ENCODE measurements at places on chromosomes 7 and 10.

GRCh38 chr10:46255801-46256747, 30.7 kb upstream of the ANTXRL start:
- DNase-seq: peak; percentile 73

GRCh38 chr10:97095701-97096260, 90.0 kb downstream of the SLIT1 start:
- DNase-seq: no peak

- no peak for DNase-seq
These were observed 2.3 kb upstream of the LDB1 start for GRCh38 chr10:102122450-102122849.

DNA sequence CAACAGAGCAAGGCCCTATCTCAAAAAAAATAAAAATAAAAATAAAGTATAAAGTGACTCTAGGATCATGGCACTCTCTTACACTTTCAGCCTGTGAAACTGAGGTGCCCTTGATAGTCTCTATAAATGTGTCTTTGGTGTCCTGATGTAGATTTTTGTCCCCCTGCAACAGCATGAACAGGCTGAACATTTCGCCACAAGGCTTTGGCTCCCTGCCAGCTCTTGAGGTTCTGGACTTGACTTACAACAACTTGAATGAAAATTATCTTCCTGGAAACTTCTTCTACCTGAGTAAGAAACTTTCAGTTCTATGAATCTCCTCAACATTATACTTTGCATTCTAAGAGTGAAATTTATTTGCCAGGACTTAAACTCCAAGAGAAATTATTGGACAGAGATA, 48.1 kb upstream of the BMS1 start:
- peak; percentile 20 for DNase-seq

GRCh38 chr7:104862719-104863118, 151.3 kb upstream of the KMT2E start:
- no peak for DNase-seq

DNA sequence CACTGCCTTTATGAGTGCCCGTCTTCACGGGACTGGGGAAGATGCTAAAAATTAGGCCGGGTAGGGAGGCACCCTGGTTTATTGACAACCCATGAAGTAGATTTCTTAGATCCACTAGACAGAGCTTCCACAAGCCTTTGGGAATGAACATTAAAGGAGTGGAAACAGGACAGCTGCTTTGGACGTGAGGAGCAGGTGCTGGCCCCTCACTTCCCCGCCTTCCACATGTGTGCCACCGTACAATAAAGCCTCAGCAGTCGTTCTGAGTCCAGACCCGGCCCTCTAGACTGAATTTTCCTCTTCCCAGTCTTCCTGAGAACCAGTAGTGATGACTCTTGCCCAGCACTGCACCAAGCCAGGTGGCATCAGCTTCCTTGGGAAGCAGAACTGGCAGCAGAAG, 282.4 kb downstream of the CELF2 start:
- no peak for DNase-seq

DNA sequence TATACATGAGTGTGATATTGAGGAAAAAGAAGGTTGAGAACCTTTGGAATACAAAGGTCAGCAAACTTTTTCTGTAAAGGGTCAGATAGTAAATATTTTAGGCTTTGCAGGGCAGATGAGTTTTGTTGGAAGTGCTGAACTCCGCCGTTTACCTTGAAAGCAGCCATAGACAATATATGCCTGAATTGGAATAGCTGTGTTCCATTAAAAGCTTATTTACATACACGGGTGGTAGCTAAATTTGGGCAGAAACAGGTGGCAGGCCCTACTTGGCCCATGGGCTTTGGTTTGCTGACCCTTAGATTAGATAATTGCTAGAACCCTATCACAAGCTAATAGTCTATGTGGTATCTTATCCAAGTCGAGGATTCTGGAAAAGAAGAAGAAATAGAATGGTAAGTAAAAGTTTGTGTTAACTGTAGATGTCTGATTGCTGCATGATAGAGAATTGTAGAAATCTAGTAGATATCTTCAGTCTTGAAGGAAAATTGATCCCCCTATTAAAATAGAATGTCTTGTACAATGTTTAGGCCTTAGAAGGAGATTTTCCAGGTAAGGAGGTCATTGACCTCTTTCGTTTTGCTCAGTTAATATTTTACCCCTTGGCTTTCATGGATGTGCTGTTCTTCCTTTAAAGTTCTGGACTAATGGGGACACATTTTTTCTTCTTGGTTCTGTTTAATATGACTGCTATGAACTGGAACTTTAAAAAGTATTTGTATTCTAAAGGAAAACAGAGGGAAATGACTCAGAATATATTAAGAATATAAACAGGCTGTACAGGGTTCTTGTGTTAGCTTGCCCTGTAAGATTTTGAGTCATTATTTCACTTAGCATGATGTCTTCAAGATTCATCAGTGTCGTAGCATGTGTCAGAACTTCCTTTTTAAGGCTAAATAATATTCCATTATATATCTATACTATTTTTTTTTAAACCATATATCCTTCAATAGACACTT, 8.0 kb downstream of the RBM33 start:
- no peak for DNase-seq

DNA sequence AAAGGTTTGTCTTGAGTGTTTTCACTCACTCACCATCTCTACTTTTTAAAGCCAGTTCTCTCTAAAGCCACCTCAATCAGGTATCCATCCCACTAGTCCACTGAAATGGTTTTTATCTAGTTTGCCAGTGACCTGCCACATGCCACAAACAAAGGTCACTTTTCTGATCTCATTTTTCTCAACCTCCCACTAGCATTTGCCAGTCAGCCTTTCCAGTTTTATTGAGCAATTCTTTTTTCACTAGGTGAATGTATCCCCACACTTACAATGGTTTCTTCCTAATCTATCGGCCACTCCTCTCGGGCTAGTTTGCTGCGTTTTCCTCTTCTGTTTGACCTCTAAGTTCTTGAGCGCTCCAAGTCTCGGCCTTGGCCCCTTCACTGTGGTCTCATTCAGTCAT, 44.9 kb upstream of the ARL4A start:
- DNase-seq: no peak

- DNase-seq: no peak
These were observed 250.1 kb downstream of the ABCA13 start for GRCh38 chr7:48421357-48421756.

DNA sequence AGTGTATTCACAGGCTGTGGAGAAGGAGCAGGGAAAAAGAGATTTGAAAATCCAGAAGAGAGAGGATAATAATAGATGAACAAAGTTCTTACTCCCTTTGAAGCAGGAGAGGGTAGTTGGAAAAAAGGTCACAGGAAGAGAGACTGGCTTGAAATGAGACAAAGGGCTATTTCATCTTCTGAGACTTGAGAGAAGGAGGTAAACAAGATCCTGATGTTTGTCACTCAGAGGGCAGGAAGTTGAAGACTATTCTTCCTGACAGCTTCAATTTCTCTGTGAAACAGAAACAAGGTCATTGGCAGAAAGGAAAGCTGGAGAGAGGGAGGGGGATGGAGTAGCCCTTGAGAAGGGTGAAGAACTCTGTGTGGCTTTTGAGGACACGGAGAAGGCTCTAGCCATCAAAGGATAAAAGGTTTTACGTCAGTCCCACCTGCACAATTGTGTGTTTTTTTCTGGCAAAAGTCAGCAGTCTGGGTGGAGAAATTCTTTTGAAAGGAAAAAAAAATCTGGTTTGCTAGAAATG, 216.1 kb upstream of the STEAP4 start:
- no peak for DNase-seq

DNA sequence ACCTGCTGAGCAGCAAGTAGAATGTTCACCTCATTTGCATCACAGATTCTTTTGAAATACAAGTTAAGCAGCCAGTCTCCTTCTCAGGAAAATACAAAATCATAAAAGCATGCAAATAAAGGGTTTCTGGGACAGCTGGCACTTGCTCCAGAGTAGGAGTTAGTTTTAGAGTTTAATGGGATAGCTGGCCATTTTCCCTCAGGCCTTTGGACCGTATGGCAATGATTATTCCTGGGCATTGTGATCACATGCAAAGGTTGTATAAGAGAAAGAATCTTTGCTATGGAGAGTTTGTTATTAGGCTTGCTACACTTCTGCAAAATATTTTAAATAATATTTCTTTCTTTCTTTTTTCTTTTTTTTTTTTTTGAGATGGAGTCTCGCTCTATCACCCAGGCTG, 240.8 kb downstream of the CDK14 start:
- DNase-seq: no peak

DNA sequence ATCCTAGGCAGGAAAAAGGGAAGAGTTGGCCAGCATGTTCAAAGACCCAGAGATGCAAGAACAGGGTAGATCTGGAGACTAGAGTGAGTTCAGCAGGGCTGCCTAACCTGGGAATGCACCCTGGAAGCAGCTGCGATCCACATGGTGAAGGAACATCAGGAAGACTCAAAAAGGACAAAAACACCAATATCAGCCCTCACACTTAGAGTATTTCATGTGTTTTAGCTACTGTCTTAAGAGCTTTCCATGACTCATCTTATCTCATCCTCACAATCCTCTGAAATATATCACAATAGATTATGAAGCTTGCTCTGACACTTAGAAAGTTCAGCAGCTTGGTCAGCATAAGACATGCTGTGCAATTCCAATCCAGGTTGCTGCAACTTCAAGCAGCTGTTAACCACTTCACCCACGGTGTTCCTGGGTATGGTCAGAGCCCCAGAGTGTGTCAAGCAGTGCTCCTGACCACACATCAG, 380.9 kb downstream of the PARD3 start:
- DNase-seq: no peak

GRCh38 chr7:11120675-11121220, 147.1 kb downstream of the PHF14 start:
- no peak for DNase-seq
